ENCODE measurements at places on chromosomes 3 and 15.

DNA sequence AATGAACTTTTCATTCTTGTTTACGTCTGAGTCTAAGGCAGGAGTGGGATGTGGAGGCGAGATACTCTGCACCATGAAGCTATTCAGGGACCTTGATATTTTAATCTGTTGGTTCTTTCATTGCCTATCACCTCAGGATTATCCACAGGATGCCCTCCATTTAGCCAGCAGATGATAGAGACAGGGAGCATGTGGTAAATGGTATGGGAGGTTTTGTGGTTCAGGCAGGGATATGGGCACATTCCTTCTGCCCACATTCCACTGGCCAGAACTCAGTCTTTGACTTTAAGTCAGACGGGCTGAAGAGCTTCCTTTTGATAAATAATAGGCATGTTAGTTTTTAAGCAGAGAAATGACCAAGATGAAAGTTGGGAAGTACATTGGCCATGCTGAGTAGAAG is 548.0 kb upstream of the CCDC54 start:
- no peak for DNase-seq

GRCh38 chr3:179811321-179812095 is 158.7 kb downstream of the USP13 start:
- no peak for DNase-seq

GRCh38 chr15:99486371-99487336 is 79.1 kb upstream of the MEF2A start:
- no peak for DNase-seq

DNA sequence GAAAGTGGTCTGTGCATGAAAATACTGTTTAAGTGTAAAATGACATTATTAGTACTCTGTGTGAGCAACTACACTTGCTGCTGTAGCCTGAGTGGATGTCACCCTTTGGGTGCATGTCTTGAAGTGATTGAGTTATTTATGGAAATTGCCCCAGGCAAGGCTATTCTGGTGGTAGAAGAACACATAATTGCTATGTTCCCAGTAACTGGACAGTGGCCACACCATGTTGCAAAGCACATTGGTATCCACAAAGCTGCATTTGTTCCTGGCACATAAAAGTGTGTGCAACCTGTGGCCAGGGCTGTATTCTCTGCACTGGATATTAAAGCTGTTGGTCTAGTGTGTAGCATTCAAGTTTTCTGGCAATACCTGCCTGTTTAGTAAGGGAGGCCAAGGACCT is 23.8 kb downstream of the MTMR14 start:
- DNase-seq, result no peak

GRCh38 chr3:150144191-150144708 is 173.6 kb upstream of the PFN2 start:
- no peak for DNase-seq

- DNase-seq, result no peak
Observed at GRCh38 chr15:39692356-39693327, 90.0 kb downstream of the FSIP1 start.

DNA sequence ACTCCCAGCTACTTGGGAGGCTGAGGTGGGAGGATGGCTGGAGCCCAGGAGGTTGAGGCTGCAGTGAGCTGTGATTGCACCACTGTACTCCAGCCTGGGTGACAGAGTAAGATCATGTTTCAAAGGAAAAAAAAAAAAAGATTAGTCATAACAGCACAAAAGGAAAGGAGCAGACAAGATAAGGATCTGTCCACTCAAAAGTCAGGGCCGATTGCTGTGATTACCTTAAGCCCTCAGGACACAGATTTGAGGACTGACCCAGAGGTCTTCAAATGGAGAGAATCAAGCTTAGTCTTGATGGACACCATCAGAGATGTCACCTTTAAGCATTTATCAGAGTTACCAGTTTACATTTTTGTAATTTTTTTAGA is 23.9 kb upstream of the HEG1 start:
- DNase-seq, result no peak

GRCh38 chr3:43953380-43953779 is 262.6 kb downstream of the ABHD5 start:
- no peak for DNase-seq

GRCh38 chr3:65729555-65729954 is 309.2 kb downstream of the MAGI1 start:
- no peak for DNase-seq

GRCh38 chr3:114861666-114862065 is 285.4 kb downstream of the ZBTB20 start:
- no peak for DNase-seq

- no peak for DNase-seq
Observed at GRCh38 chr3:195023576-195023975, 247.4 kb downstream of the XXYLT1 start.

- DNase-seq, result no peak
Observed at GRCh38 chr3:169591159-169591951, 72.2 kb downstream of the MECOM start.

DNA sequence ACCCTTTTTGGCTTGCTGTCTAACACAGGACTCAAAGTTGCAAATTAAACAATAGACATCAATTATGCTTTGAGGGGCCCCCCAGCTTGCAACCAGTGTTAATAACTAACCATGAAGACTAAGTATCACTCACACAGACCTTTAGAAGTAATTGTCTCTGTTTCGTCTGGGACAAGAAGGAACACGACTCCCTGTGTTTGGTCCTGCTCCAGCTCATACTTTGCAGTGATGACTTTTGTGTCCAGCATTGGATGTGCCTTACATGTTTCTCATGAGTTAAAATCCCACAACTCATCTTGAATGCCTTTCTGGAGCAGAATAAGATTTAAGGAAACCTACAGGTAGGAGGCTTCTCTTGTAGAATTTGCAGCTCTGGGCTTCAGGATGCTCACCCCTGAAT is 53.1 kb downstream of the GMNC start:
- DNase-seq, result no peak

DNA sequence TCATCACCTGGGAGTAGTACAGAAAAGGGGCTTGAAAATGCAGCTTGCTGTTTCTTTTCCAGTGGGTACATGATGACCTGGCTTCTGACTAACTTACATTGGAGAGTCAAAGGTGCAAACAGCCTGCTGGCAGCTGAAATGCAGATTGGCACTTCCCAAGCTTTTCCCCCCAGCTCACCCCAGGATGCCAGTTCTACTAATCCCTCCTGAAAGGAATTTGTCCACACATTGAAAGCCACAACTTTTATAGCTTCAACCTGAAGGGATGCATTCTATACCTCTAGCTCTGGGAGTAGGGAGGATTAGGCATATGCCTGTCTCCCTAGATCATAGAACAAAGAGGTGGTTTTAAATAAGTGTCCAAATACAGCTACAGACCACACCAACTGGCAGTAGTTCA is 281.7 kb downstream of the EFHB start:
- DNase-seq, result no peak

DNA sequence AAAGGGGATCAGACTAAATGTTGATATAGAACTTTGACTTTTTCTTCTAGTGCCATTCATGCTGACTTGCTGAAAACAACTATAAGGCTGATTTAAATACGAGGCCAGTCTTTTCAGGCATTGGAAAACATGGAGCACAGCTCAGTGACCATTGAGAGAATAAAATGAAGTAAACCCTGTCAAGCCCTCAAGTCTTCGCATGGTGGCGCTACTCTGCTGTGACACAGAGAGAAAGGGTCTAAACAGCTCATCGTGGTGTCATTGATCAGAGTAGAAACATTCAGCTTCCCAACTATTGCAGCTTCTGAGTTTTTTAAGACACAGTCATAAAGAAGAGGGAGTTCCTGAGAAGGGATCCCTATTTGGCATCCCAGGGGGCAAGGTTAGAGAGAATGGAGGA is 716.2 kb downstream of the DIPK2A start:
- DNase-seq, result no peak

GRCh38 chr15:41301587-41301986 is 30.8 kb downstream of the OIP5 start:
- no peak for DNase-seq

- no peak for DNase-seq
Observed at GRCh38 chr15:101048176-101048575, 129.0 kb downstream of the LRRK1 start.

GRCh38 chr15:50110285-50110684 is 8.7 kb downstream of the ATP8B4 start:
- no peak for DNase-seq

GRCh38 chr15:82830427-82831173 is 21.2 kb downstream of the WHAMM start:
- DNase-seq, result no peak

- DNase-seq, result no peak
Observed at GRCh38 chr3:66472313-66473134, 28.3 kb downstream of the LRIG1 start.

DNA sequence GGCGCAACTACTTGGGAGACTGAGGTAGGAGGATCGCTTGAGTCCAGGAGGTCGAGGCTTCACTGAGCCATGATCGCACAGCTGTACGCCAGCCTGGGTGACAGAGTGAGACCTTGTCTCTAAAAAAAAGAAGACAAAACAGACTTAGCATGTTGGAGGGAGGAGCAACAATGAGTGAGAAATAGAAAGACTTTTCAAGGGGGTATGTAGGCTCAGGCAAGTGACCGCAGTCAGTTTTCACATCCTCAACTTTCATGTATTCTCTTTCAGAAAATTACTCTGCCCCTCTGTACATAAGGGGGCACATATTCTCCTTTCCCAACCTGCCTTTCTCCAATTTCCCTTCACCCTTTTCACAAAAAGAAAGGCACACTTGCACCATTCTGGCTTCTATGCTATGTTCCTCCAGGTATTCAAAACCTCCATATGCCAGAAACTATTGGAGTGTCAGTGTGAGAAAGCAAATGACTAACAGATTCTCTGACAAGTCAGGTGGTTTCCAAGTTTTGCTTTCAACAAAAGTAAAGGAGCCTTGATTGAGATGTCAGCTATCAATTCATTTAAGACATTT is 7.6 kb downstream of the NSUN3 start:
- no peak for DNase-seq

GRCh38 chr3:117566926-117567325 is 857.3 kb downstream of the TUSC7 start:
- DNase-seq, result no peak

DNA sequence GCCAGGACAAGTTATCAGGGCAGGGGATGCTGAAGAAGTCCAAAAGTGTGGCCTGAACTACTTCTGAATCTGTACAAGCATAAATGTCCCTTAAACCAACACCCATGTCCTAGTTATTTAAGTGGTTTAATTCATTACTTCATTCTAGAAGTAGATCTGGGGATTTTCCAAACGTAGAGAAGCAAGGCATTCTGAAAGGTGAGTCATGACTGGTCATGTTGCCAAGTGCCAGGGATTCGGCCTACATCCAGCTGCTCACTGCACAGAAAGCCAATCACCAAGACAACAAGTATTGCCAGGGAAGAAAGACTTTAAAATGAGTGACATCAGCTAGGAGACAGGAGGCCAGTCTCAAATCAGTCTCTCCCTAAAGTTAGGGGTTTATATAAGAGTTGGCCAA is 396.6 kb downstream of the GABRB3 start:
- DNase-seq, result no peak

- DNase-seq, result no peak
Observed at GRCh38 chr3:15205934-15206661, at the start of gene CAPN7. CAPN7 (plus strand) TSS chr3:15206246; CDS start chr3:15206496, 250 bp downstream.

GRCh38 chr3:183912895-183913579 is 28.4 kb upstream of the PARL start:
- DNase-seq, result no peak

- no peak for DNase-seq
Observed at GRCh38 chr15:95486224-95486623, 844.3 kb upstream of the NR2F2 start.

DNA sequence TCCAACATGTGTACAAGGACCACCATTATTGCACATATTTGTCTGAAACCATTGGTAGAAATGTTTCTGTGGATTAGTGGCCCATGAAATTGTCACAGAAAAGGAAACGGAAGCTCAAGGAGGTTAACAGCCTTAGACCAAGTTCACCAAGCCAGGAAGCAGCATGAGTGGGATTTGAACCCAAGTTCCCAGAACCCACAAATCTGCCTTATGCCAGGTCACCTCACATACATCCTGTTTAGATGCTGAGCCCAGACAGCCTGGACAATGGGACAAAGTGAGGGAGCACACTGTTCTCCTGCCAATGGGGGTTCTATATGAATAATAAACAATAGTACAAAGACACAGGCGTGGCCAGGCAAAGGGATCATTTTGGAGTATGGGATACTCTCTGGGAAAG is 59.6 kb upstream of the CA12 start:
- DNase-seq, result no peak

DNA sequence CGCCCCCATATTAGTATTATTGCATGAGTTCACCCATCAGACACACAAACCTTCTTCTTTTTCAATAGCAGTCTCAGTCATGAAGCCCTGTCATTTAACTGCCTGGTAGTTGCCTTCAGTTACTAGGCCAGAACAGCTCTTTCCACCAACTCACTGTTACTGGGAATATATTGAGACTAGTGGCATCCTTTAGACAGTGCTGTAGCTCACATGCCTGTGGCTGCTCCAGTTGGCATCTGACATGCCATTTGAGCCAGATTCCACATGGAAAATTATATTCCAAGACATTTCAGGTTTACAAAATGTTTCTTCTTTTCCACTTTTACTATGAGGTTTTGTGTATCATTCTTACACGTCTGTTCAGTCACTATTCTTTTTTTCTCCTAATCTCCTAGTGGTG is 146.1 kb downstream of the GHSR start:
- DNase-seq, result no peak

GRCh38 chr15:43095243-43095642 is 10.6 kb downstream of the UBR1 start:
- DNase-seq, result no peak

DNA sequence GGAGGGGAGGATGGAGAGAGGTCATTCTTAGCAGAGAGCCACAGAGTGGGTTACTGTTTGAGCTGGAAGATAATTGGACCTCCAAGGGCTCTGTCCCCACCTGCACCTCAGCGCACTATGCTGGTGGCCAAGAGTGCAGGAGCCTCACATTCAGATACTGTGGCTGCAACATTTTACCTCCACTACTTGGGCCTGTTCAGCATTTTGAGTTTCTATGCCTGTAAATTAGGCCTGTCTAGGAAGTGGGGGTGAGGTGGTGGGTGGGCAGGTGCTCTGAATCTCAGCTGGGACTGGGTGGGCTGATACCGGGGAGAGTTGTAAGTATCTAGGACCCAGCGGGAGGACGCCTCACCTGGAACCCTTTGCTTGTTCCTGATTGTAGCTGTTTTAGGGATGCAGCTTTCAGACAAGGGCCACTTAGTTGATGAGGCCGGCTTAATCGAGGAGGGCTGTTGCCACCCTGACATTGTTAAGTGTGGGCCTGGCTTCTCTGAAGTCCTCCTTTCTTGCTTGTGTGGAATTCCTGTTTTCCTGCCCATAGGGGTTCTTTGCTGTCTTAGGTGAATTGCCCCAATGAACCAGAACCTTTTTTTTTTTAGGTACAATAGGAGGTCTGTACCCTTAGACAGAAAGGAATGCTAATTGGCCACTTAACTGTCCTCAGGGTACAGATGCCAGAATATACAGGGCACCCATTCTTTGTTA is 83.8 kb downstream of the SMAD3 start:
- DNase-seq, result no peak

- no peak for DNase-seq
Observed at GRCh38 chr3:81530180-81530939, 231.1 kb downstream of the GBE1 start.

DNA sequence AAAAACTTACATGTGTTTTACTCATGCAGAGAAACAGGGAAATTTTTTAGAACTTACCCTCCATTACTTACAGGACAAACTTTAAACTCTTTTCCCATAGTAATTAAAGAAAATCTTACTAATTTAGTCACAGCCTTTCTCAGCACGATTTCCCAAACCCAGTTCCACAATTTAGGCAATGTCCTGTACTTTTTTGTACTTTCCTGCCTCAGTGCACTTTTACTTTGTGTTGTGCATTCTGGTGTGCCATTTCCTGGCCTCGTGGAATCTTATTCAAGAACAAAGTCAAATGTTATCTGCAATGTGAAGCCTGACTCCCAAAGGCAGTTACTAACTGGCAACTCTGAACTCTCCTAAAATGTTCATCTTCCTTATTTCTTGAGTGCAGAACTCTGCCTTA is 1.9 kb downstream of the SLC33A1 start:
- DNase-seq, result no peak
